Chondrocyte (in vitro differentiated cells): ENCODE measurements at places on chromosomes 6 and 20. TPM values are rescaled to one million over a fixed set of nuclear protein-coding genes. Genes with fewer than 3 reads are reported as not detected.

Gene RNF39
- not detected in 3 replicates for total RNA-seq

DNA sequence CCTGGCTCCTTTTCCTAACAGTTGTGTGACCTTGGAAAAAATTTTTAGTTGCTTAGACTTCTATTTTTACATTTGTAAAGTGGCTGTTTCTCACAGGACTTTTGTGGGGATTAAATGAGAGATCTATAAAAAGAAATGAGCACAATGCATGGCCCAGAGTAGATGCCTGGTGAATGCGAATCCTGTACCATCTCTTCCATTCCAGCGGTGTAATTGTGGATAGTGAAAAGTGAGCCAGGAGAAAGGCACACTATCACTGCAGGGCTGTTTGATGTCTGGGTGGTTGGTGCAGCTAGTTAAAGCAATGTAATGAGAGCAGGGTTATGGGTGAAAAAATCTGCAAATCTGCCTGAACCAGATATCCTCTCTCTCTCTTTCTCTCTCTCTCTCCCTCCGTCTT is 347.5 kb upstream of the CITED2 start:
- H3K27ac ChIP-seq: peak overlapping the region; percentile 29
- DNase-seq: no peak
- H3K36me3 ChIP-seq: no peaks in the 10 kb centered on the region
- peaks cover 16% of the 10 kb centered on the region for H3K4me1 ChIP-seq
- no peaks in the 10 kb centered on the region for H3K27me3 ChIP-seq

Gene PI16
- total RNA-seq: 0.15 TPM in 1 of 3 replicates, not detected in the others

Gene GMPR
- 9.7 to 14.4 TPM (median 11.5 TPM) in 3 replicates for total RNA-seq

Gene SLC22A23
- 10.9 to 36.4 TPM (median 35.8 TPM) in 3 replicates for total RNA-seq

DNA sequence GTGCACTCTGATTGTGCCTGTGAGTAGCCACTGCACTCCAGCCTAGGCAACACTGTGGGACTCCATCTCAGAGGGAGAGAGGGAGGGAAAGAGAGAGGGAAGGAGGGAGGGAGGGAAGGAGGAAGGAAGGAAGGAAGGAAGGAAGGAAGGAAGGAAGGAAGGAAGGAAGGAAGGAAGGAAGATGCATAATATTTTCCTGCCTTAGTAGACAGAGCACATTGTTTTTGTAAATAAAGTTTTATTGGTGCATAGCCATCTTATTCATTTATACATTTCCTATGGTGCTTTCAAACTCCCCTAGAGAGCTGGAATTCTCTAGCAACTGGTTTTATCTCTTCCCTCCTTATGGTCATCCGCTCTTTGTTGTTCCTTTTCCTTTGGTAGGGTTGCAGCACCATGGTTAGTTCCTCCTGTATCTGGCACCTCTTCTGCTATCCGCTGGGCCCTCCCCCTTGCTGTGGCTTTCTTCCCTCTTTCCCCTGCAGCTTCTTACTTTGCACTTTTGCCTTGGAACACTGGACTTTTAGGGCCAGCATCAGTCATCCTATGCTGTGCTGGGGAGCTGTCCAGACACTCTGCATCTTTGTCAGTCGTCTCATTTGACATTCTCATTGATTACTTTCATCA is 20.2 kb downstream of the GPR6 start:
- no peak overlapping the region for H3K27ac ChIP-seq
- H3K36me3 ChIP-seq: no peaks in the 10 kb centered on the region
- peaks cover 12% of the 10 kb centered on the region for H3K27me3 ChIP-seq

DNA sequence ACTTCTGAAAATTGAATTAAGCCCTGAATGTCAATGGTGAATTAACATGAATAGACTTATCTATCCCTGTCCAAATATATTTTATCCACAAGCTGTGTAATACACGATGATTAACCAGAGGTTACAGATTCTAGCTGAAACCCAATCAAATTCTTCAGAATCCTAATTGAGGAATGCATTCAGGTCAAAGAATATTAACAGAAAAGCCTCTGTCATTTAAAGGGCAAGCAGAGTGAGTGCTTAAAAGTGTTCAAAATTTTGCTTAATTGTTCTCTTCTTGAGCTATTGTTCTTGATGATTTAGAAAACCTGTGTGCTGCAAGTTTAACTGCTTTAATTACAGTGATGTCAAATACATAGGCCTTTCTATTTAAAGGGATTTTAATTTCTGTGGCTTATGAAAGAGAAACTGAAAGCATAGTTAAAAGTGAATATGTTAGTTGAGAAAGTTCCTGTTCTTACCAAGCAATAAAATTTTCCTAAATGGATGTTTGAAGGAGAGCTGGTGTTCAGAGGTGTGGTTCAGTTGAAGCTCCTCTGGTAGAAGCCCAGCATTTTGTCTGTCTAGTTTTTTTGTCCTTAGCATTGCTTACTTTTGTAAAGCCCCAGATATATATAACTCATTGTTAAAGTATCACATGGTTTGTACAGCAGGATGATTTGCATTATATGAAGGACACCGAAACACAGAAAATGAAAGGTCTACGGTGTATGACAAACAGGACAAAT is 466.3 kb upstream of the PLCB4 start:
- no peaks in the 10 kb centered on the region for H3K27me3 ChIP-seq
- no peak overlapping the region for H3K4me3 ChIP-seq
- H3K27ac ChIP-seq: no peak overlapping the region
- no peak for DNase-seq
- no peaks in the 10 kb centered on the region for H3K36me3 ChIP-seq

DNA sequence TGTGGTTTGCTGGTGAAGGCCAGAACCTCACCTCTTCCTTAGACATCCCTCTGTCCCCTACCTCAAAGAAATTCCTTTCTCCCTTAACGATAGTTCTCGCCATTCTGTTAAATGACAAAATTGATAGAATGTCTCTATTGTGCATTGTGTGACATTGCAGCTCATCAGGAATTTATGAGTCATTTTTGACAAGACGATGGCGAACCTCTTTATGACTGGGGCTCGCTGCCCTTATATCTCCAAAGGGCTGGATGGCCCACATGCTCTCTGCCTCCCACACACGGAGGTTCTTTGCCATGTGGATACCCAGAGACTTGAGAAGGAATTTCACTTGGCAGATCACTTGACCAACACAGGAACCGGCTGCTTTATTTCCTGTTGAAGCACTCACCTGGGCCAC is 66.8 kb upstream of the RPS6KA2 start:
- DNase-seq: no peak
- H3K4me3 ChIP-seq: no peak overlapping the region
- no peaks in the 10 kb centered on the region for H3K36me3 ChIP-seq

GRCh38 chr20:62989201-62989601 is 17.6 kb downstream of the BHLHE23 start:
- no peak for DNase-seq
- peaks cover 40% of the 10 kb centered on the region for H3K27me3 ChIP-seq
- no peak overlapping the region for H3K4me3 ChIP-seq
- no peaks in the 10 kb centered on the region for H3K4me1 ChIP-seq
